ENCODE measurements at places on chromosomes 6 and 20.

- DNase-seq, result no peak
Observed at GRCh38 chr20:4171538-4172116, 156.3 kb upstream of the RNF24 start.

GRCh38 chr20:6769903-6770785 is 2.7 kb downstream of the BMP2 start:
- DNase-seq, result no peak

- no peak for DNase-seq
Observed at GRCh38 chr20:42862446-42862845, 327.3 kb downstream of the PTPRT start.

GRCh38 chr6:134309983-134310605 is 7.8 kb downstream of the SGK1 start:
- no peak for DNase-seq

DNA sequence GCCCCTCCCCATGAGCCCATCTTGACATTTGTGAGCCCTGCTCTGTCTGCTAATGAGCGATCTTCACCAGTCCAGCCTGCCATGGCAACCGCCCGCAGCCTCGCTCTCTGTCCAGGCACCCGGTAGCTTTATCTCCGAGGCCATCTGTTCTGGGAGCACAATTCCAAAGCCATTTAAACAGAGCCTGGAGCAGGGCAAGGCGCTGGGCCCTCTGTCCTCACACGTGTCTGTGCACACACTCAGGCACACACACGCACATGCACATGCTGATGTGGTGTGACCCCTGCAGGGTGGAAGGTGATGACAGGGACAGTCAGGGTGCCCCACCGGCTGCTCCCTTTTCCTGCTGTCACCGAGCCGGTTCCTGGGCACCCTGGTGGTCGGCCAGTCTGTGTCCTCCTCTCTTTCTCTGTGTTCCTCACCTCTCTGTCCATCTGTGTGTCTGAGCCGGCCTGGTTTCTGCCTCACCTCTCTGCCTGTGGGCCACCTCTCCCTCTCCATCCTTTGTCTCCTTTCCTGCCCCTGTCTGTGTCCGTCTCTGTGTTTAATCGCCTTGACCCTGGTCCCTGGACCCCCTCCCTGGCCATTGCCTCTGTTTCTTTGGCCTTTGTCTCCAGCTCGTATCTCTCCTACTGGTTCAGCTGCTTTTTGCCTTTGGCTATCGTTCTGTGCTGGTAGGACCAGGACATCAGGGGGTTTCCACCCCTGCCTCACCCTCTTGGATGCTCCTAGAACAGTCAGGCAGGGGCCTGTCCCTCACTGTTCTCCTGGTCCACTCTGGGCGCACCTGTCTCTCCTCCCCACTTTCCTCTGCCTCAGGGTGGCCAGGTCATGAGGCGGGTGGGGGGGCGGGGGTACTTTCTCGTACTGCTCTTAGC is 8.8 kb upstream of the MYT1 start:
- no peak for DNase-seq

GRCh38 chr6:98137391-98137790 is 697.0 kb upstream of the POU3F2 start:
- no peak for DNase-seq

- DNase-seq, result no peak
Observed at GRCh38 chr6:215335-216034, 76.8 kb upstream of the DUSP22 start.

GRCh38 chr20:45508068-45508886 is 7.1 kb downstream of the SPINT3 start:
- DNase-seq, result no peak

DNA sequence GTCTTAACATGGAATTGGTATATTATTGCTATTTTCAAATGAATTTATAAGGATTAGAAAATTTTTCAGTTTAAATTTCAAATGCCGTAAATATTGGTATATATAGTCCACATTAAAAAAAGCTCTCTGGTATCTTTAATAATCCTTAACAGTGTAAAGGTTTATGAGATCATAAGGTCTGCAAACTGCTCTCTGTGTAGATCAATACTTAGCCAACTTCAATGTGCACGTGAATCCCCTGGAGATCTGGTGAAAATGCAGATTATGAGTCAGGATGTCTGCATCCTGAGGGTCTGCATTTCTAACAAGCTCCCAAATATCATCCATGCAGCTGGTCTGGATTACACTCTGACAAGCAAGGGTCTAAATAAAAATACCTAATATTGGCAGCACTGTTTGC is 43.5 kb downstream of the LAMA4 start:
- DNase-seq, result no peak

GRCh38 chr6:7579851-7580250 is 10.1 kb upstream of the SNRNP48 start:
- DNase-seq, result no peak

DNA sequence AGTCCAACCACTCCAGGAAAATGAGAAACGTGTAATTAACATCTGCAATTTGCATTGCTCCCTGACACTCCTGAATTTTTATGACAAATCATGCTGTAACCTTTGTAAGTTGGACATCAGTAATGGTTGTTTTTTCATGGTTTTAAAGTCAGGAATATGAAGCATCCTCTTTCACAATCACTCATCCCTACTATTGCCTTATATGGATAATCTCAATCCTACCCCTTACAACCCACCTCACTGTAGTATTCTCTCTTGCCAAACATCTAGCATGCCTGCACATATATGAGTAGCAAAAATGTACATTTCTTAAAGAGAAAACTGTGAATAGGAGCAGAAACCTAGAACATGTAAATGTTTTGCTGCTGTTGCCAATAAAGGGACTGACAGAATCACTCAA is 729.5 kb downstream of the KIF16B start:
- no peak for DNase-seq

DNA sequence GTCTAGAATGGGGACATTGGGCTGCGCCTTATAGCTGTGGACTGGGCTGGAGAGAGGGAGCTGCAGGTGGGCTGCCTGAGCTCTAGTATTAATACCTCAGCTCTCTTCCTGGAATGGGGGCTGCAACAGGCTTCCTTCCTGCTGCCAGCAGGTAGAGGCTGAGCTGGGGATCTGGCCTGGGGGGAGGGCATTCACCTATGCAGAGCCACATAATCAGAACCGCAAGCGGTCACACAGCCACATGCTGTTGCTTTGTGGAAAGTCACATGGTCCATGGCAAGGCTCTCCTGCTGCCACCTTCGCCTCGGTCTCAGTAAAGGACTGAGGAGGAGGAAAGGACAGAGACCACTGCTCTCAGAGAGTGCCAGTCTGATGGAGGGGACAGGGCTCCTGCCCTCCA is 35.7 kb downstream of the ITPR3 start:
- no peak for DNase-seq

DNA sequence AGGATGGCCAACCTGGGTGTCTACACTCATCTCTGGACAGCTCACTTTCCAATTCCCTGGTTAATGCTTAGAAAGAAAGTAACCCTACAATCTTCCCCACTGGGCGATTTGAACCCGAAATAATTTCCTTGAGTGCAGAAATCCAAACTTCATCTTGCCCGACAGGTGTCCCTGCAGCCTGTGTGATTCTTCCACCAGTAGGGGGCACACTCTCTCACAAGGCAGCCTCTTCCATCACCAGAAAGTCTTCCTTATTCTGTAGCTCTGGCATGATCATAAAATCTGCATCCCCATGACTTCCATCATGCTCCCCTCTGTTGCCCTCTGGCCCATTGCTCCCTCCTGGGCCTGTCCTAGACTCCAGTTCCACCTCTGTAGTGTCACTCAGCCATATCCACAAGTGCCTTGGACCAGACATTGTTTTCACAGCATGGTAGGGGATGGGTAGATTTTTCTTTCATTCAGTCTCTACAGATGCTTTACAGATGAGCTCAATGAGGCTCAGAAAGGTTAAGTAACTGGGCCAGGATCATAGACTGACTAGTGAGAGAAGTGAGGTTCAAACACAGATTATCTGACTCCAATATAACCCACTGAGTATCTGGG is 170.4 kb upstream of the SPTLC3 start:
- no peak for DNase-seq

GRCh38 chr6:39758905-39759605 is 33.1 kb upstream of the DAAM2 start:
- no peak for DNase-seq

DNA sequence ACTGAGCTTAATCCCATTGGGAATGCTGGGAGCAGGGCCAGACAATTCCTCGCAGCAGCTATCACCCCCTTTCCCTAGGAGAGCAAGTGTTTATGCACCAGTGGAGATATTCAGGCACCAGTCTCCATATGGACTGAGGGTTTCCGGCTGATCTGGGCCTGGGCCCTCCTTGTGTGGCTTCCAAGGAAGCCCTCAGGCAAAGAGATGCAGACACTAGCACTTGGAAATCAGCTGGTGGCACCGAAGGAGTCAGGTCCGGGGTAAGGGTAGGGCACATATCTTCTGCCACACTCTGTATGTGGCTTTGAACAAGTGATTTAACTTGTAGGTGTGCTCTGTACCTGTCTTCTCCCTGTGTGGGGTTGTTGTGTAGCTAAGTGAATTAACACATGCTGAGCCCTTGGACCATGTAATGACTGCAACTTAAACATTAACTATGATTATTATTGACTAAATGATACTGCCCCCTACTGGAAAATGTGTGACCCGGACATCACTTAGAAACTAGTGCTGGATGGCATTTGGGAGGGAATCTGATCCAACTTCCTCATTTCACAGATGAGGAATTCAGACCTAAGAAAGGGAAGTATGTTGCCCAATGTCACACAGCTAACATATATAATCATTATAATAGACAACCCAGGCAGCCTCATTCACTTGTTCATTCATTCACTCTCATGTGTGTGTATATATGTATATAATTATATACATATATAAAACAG is 19.3 kb upstream of the WFDC2 start:
- DNase-seq, result no peak

- no peak for DNase-seq
Observed at GRCh38 chr6:12984776-12985175, 268.2 kb downstream of the PHACTR1 start.

- DNase-seq, result no peak
Observed at GRCh38 chr6:87817183-87817582, 115.2 kb upstream of the AKIRIN2 start.

DNA sequence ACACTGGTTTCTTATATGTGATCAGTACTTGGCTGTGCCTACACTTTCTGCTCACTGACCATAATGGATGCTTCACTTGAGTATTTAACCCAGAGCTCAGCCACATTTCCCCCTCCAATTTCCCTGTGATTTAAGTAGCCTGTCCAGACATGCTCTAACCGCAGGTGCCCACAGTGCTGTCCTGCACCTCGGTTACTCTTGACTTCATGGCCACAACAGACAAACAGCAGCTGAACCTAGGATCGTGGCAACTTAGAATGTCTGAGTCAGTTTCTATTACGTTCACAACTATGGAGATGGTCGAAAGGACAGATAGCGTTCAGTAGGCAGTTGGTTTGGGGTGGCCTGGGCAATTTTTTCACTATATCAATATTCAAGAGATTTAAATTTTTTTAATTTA is 306.9 kb upstream of the SGK1 start:
- no peak for DNase-seq

GRCh38 chr20:24588047-24588635 is 118.7 kb downstream of the SYNDIG1 start:
- DNase-seq, result no peak

DNA sequence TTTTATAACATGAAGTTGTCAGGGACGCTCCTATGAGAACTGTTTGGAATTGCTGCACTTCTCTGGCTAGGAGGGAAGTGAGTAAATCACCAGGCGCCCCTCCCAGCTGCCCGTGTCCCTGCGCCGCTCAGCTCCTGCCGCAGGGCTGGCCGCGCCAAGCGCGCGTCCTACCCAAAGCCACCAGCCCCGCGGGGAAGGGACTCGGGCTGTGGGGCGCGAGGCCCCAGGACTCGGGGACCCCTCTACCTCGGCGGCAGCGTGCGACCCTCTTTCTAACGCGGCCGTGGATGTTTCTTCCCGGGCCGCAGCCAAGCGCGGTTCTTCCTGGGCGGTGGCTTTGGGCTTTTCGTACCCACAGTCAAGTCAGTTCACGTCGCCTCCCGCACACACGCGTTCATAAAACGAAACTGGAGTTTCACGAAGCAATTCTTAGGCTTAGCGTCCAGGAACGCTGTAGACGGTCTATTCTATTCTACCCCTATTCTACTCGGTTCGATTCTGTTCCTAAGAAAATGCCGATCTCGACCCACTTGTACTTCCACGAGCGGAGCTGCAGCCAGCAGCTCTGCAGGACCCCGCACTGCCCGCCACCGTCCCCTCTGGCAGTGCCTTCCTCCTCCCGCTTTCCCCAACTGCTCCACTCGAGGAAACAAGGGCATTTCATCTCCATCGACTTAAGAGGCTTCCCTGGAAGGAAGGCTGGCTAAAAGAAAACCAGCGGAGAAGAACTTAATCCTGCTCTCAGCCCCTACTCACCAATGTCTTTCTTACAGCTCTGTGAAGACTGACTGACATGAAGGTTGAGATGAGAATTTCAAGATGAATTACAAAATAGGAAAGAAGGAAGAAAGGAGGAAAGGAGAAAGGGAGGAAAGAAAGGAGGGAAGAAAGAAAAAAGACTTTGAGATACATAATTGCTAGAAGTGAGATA is 15.4 kb downstream of the FOXC1 start:
- no peak for DNase-seq

- no peak for DNase-seq
Observed at GRCh38 chr6:160321729-160322505, 26.3 kb upstream of the SLC22A3 start.

- no peak for DNase-seq
Observed at GRCh38 chr6:2674857-2675256, 75.9 kb downstream of the MYLK4 start.

- no peak for DNase-seq
Observed at GRCh38 chr20:59567585-59568508, 36.5 kb upstream of the PHACTR3 start.

- no peak for DNase-seq
Observed at GRCh38 chr6:155333414-155333813, 19.1 kb upstream of the TFB1M start.

- no peak for DNase-seq
Observed at GRCh38 chr6:11008821-11009220, 35.3 kb downstream of the ELOVL2 start.

GRCh38 chr6:168107191-168107983 is 28.4 kb upstream of the FRMD1 start:
- DNase-seq, result no peak

DNA sequence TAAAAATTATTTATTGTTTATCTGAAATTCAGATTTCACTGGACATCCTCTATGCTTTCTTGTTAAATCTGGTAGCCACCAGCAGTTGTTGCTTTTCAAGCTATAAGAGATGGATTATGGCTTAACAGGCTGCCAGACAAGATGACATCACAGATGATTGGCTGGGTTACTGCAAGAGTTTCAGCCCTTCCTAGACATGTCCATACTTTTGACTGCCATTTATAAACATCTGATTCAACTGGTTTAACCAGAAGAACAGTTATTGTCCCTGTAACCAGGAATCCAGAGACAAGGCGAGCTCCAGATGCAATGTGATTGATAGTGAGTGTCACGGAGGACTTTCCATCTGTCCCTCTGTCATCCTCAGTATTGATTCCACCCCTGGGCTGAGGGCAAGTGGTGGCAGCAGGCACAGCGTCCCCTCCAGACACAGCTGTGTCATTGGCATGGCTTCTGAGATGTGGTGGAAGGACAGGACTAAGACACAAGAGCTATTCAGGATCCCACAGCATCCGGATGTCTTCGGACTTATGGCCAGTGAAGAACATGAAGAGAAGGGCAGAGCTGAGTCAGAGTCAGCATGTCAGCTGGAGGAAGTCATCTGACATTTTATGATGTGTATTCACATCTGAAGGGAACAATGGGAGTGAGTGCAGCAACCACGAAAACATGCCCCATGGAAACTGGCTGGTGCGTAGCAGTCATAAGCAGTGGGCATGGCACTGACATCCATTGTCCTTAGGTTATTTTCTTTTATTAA is 284.5 kb upstream of the CDYL start:
- no peak for DNase-seq

- no peak for DNase-seq
Observed at GRCh38 chr6:10847684-10848083, 9.3 kb upstream of the MAK start.

- no peak for DNase-seq
Observed at GRCh38 chr6:152575161-152575560, 62.0 kb downstream of the SYNE1 start.

Data from putamen (tissue), 1 donor.